ENCODE measurements at places on chromosomes 16 and 17. TPM values are rescaled to one million over a fixed set of nuclear protein-coding genes. Genes with fewer than 3 reads are reported as not detected.

The CNTROB gene
- total RNA-seq: 40.9 TPM

The TMEM238L gene
- total RNA-seq: not detected

The HEATR9 gene
- not detected for total RNA-seq

The VTN gene
- not detected for total RNA-seq

The ODAD4 gene
- not detected for total RNA-seq

The GCGR gene
- total RNA-seq: not detected

The GFAP gene
- not detected for total RNA-seq

The C1QTNF1 gene
- not detected for total RNA-seq

The KCNJ12 gene
- total RNA-seq: 0.15 TPM

The USP6 gene
- total RNA-seq: not detected

The PLEKHH3 gene
- total RNA-seq: 4.8 TPM

DNA sequence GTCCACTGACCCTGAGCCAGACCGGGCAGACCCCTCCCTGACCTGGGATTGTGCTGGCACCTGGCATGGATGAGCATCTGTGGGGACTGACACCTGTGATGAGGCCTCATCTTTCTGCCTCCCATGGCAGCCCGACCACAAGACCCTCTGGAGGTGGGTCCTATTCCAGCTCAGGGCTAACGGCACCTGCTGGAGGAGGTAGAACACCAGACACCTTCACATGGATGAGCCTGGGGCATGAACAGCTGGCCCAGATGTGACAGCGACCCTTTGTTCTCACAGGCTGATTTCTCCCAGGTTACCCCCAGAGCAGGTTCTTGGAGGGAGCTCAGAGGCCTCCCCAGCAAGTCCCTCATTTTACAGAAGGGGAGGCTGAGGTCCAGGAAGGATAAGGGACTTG, 46.4 kb upstream of the PIK3R6 start:
- H3K4me1 ChIP-seq: peaks cover 5% of the 10 kb centered on the region
- no peak for DNase-seq
- H3K4me3 ChIP-seq: no peak overlapping the region
- no peak overlapping the region for H3K27ac ChIP-seq
- H3K36me3 ChIP-seq: peaks cover 78% of the 10 kb centered on the region
- no peaks in the 10 kb centered on the region for H3K27me3 ChIP-seq

- no peaks in the 10 kb centered on the region for H3K4me1 ChIP-seq
- H3K27me3 ChIP-seq: no peaks in the 10 kb centered on the region
- no peak for DNase-seq
- H3K36me3 ChIP-seq: no peaks in the 10 kb centered on the region
Observed at GRCh38 chr16:82937926-82938520, 311.3 kb downstream of the CDH13 start.

DNA sequence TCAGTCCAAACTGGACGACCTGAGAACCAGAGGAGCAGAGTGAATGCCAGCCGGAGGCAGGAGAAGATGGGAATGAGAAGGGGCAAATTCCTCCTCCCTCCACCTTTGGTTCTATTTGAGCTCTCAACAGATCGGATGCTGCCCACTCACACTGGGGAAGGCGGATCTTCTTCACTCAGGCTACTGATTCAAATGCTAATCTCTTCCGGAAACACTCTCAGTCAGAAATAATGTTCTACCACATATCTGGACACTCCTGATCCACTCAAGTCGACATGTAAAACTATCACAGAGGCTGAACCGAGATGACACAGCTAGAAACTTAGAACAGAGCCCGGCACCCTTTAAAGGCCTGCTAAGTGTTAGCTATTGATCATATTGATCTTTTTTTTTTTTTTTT, 57.4 kb upstream of the GRIN2A start:
- H3K27ac ChIP-seq: no peak overlapping the region
- DNase-seq: no peak
- H3K4me3 ChIP-seq: no peak overlapping the region
- H3K4me1 ChIP-seq: no peaks in the 10 kb centered on the region
- no peaks in the 10 kb centered on the region for H3K27me3 ChIP-seq

GRCh38 chr16:56923481-56924091, 8.4 kb upstream of the HERPUD1 start:
- no peak overlapping the region for H3K27ac ChIP-seq
- no peaks in the 10 kb centered on the region for H3K36me3 ChIP-seq
- no peak overlapping the region for H3K4me3 ChIP-seq
- no peak for DNase-seq
- no peaks in the 10 kb centered on the region for H3K4me1 ChIP-seq
- no peaks in the 10 kb centered on the region for H3K27me3 ChIP-seq

DNA sequence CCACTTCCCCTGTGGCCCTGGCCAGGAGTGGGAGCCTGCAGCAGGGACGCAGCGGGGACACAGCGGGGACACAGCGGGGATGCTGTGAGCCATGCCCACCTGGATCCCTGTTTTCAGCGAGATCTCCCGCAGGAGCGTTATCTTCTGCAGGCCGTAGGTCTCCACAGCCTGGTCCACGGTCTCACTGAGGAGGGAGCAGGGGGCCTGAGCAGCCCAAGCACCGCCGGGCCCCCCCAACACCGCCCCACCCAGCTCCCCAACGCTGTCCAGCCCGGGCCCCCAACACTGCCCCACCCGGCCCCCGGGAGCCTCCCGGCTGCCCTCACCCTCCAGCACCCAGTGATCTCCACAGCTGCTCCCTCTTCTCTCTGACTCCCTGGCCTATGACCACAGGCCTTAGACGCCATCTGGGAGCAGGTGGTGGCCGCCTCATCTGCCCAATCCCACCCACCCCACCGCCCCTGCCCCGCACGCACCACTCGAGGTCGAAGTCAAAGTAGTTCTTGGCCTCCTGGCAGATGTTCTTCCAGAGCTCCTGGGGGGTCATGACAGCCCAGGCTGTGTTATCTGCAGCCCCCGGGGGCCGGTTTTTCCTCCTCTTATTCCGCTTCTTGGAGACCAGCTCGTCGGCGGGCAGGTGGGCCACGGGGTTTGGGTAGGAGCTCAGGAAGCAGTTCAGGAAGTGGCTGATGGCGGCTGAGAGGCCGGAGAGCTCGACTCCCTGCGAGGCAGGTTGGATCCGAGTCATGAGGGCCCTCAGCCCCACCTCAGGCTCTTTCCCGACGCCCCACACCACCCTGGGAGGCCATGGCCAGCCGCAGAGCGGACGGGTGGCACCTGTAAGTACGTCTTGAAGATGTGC, 17.0 kb downstream of the CLUH start:
- H3K4me1 ChIP-seq: no peaks in the 10 kb centered on the region
- no peak overlapping the region for H3K4me3 ChIP-seq
- H3K27ac ChIP-seq: no peak overlapping the region
- peaks cover 10% of the 10 kb centered on the region for H3K36me3 ChIP-seq
- no peak for DNase-seq

DNA sequence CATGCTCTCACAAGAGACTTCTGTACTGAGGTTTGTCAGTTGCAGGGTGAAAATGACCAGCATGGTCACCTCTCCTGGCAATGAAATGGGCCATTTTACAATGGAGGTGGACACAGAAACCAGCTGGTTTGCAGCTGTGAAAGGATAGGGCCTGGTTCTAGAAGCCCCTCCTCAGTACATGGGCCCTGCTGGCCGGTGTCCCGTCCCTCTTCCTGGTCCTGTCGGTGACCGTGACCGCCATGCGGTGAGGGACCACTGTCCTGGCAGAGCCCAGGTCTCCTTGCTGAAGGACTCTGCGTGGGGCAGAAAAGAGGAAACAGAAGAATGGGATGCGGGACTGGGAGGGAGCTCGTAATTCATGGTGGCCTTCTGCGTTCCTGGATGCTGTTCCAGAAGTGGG, 76.0 kb upstream of the ZNF423 start:
- no peaks in the 10 kb centered on the region for H3K36me3 ChIP-seq
- no peak for DNase-seq
- H3K4me1 ChIP-seq: no peaks in the 10 kb centered on the region
- no peaks in the 10 kb centered on the region for H3K27me3 ChIP-seq

DNA sequence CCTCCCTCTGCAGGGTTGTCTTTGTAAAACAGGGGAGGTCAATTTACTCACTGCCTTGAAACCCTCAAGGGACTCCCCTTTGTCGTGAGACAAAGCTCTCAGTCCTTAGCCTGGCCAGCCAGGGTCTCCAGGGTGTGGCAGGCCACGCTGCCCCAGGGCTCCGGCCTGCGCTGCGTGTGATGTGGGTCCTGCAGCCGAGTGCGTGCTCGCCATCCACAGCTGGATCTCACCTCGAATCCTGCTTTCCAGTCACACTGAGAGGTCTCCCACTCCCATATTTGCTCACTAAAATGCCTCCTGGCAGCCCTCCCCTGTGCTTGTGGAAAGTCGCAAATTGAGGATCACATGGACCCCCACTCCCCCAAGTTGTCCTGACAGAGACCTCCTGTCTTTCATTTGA, 10.0 kb upstream of the CLEC18C start:
- H3K36me3 ChIP-seq: peaks cover 40% of the 10 kb centered on the region
- no peaks in the 10 kb centered on the region for H3K27me3 ChIP-seq
- DNase-seq: no peak
- H3K4me1 ChIP-seq: no peaks in the 10 kb centered on the region

- H3K36me3 ChIP-seq: peaks cover 11% of the 10 kb centered on the region
- H3K4me1 ChIP-seq: peaks cover 24% of the 10 kb centered on the region
- peaks cover 26% of the 10 kb centered on the region for H3K27me3 ChIP-seq
- H3K27ac ChIP-seq: no peak overlapping the region
- peak overlapping the region; percentile 99 for H3K4me3 ChIP-seq
Observed at GRCh38 chr17:37643869-37644268, 623 bp upstream of the DDX52 start.

DNA sequence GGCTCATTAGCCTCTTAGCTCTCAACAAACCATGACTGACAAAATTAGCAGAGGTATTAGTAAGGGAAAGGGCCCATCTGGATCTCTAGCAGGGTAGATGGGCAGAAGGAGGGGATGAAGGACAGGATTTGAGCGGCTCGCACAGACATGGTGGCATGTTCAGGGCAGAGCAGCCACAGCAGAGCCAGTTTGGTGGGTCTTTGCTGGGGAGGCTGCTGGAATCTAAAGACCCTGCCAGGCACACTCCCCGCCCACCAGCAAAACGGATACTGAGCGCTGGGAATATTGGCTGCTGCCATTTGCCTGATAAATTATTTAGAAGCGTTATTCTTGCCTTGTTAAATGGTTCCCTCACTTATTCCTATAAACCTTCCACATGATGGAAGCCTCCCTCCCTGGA, 20.7 kb upstream of the NAT9 start:
- H3K4me3 ChIP-seq: no peak overlapping the region
- no peak for DNase-seq
- no peak overlapping the region for H3K27ac ChIP-seq
- no peaks in the 10 kb centered on the region for H3K27me3 ChIP-seq

DNA sequence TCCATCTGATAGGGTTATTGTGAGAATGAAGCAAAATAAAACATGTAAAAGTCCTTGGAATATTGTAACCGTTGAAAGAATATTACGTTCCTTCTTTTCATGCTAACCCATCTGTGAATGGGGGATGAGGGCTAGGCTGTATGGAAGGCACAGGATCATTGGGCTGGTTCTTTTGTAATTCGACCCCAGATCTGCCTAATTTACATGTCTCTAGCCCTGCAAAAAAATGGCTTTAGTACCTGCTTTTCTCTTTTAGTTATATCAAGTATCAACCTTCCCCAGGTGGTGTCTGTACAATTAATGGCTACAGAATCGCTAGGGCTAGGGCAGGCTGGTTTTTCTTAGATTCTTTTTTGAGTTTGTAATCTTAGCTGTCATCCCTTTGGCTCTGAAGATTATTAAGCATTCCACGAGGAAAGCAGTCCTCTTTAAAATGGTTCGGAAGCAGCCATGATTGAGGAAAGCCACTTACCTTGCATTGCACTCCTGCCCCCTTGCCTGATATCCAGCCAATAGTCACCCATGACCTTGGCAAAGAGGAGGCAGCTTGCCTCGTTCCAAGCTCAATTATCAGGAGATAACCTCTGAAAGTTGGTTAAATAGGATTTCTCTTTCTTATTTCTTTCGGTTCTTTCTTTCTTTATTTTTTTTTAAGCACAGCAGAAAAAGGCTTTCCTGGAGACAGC, 153.9 kb upstream of the ZKSCAN2 start:
- H3K27ac ChIP-seq: no peak overlapping the region
- no peak for DNase-seq

DNA sequence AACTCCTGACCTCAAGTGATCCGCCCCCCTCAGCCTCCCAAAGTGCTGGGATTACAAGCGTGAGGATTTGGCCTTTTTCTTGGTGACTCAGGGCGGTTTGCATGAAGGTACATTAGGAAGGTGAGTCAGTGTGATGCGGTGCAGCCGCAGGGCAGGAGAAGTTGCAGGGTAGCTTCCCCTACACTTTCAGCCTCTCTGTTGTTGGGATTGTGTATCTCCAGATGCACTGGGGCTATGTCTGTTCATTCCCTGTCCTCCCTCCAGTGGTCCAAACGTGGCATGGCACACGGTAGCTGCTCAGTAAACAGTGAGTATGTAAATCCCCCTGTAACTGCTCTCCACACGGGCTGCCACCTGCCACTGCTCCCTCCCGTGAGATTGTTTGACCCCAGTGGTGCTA, 109.1 kb upstream of the CDC42EP4 start:
- no peaks in the 10 kb centered on the region for H3K4me1 ChIP-seq
- no peak overlapping the region for H3K27ac ChIP-seq
- H3K36me3 ChIP-seq: no peaks in the 10 kb centered on the region
- DNase-seq: no peak

DNA sequence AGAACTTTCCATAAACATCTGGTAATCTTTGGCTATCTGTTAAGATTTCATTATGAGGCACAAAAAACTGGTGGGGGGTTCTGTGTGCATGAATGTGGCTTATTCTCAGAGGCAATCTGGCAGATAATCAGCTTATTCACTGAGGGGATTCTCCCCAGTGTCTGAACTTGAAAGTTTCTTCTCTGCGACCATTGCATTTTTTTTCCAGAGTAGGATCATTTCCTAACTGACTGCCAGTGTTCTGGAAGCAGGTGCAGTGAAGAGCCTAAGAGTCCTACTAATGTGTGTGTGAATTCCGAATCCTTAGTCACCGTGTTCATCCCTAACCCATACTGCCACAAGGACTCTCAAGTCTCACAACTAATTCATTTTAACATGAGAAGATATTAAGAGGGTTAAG, 64.9 kb upstream of the LRRC37A3 start:
- H3K36me3 ChIP-seq: no peaks in the 10 kb centered on the region
- peak overlapping the region; percentile 97 for H3K27ac ChIP-seq
- H3K4me3 ChIP-seq: peak overlapping the region; percentile 70
- no peak for DNase-seq
- H3K27me3 ChIP-seq: no peaks in the 10 kb centered on the region

GRCh38 chr17:73803964-73804435, 159.8 kb upstream of the SDK2 start:
- peaks cover 2% of the 10 kb centered on the region for H3K27me3 ChIP-seq
- no peak overlapping the region for H3K4me3 ChIP-seq
- no peak for DNase-seq
- no peak overlapping the region for H3K27ac ChIP-seq

Measured in CD4-positive, CD25-positive, alpha-beta regulatory T cell (primary cell).